ENCODE measurements at places on chromosomes 1 and 21.

DNA sequence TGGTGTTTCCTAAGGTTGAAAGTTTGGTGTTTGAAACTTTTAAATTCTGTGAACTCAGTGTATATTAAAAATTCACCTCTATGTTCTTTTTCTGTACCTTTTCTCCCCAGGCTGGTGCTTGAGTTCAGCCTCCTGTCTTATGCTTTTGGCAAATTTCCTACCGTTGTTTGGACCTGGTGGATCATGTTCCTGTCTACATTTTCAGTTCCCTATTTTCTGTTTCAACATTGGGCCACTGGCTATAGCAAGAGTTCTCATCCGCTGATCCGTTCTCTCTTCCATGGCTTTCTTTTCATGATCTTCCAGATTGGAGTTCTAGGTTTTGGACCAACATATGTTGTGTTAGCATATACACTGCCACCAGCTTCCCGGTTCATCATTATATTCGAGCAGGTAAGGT, 24.9 kb upstream of the AXDND1 start:
- DNase-seq = no peak

DNA sequence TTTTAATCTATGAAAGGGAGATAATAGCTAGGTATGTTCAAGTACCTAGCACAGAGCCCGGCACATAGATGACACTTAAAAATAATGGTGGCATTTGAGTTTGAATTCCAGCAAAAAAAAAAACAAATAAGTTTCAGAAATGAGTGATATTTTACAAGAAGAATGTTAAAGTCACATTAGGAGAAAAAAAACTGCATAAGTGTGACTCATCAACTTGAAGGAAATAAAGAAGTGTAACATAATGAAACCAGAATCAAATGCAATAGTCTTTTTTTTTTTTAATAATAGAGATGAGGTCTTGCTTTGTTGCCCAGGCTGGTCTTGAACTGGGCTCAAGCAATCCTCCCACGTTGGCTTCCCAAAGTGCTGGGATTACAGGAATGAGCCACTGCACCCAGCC, 17.1 kb downstream of the DNASE2B start:
- no peak for DNase-seq

DNA sequence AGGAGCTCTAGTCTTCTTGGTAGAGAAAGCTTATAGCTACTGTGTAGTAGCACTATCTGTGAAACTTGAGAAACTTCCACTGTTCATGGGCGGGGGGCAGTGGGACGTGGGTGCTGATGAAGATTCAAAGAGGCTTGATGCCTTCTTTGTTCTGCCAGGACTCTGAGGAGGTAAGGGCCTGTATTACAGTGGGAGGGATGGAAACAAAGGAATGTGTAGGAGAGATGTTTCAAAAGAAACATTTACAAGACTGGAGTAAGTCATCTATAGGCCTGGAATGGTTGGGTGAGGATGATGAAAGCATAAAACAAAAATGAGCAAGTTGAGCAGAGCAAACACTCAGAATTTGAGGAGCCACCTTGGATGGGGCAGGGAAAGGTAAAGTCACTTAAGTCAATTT, 89.4 kb downstream of the C1orf21 start:
- DNase-seq = no peak

DNA sequence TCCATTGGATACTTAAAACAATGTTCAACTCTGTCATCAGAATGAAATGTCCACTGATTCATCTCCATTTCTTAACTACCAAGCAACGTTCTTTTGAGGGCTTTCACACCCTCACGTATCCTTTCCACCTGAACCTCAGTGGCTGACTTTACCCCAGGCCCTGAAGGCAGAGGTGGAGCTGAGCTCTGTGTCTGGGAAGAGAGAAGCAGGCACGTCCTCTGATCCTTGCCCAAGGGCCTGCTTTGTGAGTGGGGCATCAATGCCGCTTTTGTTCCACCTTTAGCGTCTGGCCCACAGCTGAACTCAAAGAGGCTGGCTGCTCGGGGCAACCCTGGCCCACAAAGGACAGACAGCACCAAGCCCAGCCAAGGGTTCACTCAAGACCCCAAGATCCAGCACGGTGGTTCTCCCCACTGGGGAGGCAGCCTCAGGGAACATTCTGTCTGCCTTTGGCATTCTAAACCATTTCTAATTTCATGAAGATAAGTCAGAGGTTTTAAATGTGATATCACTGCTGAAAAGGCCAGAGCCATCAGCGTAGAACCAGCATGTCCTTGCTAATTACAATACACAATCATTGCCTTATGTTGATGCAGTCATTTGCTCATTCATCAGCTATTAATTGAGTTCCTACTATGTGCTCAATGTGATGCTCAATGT, 126.0 kb upstream of the UBE2U start:
- DNase-seq = no peak

DNA sequence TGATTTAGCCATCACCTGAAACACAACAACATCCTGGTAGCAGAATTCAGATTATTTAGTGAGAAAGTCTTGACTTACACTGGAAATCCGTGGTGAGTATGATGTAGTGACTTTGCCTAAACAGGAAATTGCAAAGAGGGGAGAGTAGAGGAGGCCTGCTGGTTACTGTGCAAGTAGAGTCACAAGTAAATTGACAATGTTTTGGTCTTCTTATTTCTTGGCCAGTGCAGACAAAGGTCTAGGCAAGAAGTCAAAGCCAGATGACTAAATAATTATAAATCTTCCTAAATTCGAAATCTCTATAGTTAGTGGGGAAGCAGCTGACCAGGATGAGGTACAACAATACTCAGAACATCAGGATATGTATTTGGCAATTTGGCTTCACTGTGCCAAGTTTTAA, 159.5 kb upstream of the KCTD3 start:
- DNase-seq = no peak

DNA sequence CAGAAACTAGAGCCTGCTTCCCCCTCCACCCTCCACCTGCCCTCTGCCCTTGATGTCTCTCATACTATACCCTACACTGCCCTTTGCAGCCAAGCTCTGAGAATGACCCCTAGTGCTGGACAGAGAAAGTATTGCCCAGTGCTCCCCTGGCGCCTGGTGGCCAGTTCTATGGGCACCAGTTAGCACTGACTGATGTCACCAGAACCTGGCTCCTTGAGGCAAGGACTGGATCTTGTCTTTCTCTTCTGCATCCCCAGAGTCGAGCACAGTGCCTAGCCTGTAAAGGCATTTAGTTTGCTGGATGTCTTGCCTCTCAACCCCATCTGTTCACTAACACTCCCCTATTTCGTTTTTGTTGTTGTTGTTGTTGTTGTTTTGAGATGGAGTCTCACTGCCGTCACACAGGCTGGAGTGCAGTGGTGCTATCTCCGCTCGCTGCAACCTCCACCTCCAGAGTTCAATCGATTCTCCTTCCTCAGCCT, 5.9 kb downstream of the PHLDA3 start:
- DNase-seq = peak; percentile 19

- no peak for DNase-seq
Observed at GRCh38 chr1:230072296-230072695, 5.3 kb downstream of the GALNT2 start.

DNA sequence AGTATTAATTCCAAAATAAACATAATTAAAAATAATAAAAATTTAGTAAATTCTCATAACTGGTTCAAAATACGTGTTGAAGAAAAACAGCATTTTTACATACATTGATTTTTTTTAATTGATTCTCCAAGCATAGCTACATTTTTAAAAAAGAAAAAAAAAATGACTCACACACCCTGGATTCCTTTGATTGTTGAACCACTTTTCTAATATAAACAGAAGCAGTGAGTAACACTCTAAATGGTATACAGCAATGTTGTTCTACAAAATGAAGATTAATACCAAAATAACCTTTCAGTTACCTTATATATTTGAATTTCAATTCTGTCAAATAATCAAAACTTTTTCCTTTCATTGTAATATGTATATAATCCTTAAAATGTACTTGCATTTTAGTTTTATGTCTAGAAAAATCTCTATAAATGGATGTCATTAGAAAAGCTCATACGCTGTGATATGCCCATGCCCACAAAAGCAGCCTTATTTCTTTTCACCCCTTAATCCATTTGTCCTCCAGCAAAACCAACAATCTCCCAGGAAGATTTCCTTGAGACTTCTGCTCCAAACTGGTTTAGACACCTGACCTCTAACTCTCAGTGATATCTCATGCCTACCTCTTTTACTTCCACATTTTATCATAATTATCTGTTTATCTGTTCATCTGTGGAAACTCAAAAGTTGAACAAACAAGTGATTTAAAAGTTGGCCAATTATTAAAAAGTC, 246.4 kb upstream of the NR5A2 start:
- DNase-seq = no peak

- no peak for DNase-seq
Observed at GRCh38 chr1:169117599-169117998, 11.1 kb downstream of the ATP1B1 start.

DNA sequence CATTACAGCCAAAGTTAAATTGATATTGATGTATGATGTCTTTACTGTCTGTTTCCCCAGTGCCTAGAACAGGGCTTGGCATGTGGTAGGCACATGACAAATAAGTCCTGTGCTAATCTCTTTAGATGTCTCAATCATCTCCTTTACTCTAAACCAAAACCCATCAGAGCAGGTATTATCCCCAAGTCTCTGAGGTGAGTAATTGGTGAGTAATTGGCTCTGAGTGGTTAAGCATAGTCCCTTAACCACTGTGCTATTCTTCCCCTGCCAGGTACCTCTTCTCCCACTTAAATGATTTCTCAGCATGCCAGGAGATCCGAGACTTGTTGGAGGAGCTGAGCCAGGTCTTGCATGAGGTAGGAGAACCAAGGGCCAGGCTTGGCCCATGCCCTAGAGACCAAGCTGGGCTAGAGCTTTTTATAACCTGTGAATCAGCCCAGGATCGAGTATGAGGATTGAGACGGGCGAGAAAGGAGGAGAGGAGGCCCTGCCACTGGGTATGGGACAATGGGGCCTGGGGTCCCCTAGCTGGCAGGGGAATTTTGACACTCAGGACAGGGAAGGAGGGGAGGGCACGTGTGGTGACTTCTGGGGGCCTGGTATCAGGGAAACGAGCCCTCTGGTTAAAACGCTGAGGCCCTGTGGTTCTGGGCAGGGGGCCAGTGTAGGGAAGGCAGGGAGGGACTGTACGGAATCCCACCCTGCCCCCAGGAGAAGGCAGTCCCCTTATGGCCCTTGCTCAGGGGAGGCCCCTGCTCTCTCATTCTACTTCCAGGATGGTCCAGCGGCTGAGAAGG, 4.5 kb downstream of the CNKSR1 start:
- DNase-seq = no peak

- DNase-seq = no peak
Observed at GRCh38 chr1:230541306-230541705, 101.0 kb upstream of the COG2 start.

- no peak for DNase-seq
Observed at GRCh38 chr1:37265786-37266667, 208.4 kb upstream of the ZC3H12A start.

GRCh38 chr1:234724516-234725176, 114.7 kb upstream of the IRF2BP2 start:
- DNase-seq = peak; percentile 67

DNA sequence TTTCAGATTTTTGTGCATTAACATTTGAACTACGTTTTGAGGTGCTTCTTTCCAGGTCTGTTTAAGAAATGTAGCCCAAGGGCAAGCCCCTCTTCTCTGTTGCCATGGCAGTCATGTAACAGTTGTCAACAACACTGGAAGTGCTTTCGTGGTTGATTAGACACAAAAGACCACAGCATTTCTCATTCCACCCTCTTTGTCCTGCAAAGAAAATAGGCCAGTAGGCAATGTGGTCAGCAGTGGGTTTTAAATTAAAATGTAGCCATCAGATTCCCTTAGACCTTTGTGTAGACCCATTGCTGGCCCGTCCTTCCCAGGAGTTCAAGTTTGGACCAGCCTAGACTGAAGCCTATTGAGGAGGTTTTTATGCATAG, 35.4 kb downstream of the VANGL1 start:
- no peak for DNase-seq

DNA sequence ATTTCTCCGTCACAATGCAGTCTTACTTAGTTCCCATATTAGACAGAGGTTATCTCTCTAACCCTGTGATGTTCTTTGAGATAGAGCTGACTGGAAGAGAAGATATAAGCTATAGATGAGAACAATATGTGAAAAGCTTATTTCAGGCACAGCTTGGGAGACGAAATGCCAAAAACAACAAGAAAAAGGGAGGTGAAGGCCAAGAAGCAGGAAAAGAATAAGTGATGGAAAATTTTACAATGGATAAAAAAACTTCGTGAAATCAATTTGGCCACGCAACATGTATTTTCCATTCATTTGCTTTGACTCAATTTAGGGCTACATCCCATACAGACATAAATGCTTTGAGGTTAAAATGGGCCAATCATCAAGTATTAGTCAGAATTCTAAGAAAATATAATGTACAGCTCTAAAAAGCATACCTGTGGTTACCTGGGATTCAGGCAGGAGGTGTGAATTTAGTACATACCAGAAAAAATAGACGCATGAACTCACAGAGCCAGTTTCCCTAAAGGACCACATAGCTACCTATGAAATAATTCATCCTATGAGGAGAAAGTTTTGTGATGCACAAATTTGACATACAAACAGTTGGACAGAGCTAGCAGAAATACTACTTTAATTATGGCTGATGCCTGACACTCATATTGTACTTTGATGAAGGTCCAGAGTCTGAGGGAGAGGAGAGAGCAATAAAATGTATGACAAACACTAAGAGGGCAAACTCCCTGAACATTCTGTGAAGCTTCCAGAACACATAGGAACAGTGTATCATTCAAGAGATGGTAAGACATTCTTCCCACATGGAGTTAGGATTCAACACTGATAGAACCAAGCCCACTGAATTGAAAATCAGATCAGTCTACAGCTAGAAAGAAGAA, 12.1 kb downstream of the RGS1 start:
- no peak for DNase-seq

GRCh38 chr21:40531016-40531415, 315.9 kb downstream of the DSCAM start:
- no peak for DNase-seq

- no peak for DNase-seq
Observed at GRCh38 chr21:34229353-34229752, 134.5 kb upstream of the KCNE2 start.

DNA sequence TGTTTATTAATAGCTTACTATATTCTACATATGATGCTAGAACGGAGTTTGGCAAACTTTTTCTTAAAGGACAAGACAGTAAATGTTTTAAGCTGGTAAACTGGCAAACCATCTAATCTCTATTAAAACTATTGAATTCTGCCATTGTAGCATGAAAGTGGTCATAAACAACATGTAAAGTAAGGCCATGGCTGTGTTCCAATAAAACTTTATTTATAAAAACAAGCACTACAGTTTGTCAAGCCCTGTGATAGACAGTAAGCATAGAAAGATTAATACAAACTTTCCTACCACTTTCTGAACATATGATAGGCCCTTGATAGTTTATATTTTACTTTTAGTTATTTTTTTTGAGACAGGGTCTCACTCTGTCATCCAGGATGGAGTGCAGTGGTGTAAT, 22.4 kb downstream of the PEA15 start:
- no peak for DNase-seq

Data from K562 (cell line).